ENCODE measurements at places on chromosomes 5 and 9. TPM values are rescaled to one million over a fixed set of nuclear protein-coding genes. Genes with fewer than 3 reads are reported as not detected.

- DNase-seq: no peak
These were observed 81.4 kb downstream of the ZNF608 start for GRCh38 chr5:124665035-124665434.

DNA sequence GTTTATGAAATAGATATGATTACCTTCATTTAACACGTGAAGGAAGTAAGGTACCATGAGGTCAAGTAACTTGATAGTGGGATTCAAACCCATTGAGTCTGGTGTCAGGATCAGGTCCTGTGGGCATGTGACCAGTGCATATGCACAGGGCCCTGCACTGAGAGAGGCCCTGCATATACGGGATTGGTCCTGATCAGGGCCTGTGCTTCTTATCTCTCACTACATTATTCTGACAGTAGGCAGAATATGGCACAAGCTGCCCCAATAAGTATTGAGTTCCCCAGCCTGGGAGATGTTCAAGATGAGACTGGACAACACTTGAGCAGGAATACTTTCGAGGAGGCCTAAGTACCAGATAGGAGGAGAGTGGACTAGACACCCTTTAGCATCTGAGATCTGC is 44.0 kb downstream of the GALNT10 start:
- no peak for DNase-seq

GRCh38 chr5:142844866-142845265 is 74.7 kb downstream of the ARHGAP26 start:
- DNase-seq: no peak

DNA sequence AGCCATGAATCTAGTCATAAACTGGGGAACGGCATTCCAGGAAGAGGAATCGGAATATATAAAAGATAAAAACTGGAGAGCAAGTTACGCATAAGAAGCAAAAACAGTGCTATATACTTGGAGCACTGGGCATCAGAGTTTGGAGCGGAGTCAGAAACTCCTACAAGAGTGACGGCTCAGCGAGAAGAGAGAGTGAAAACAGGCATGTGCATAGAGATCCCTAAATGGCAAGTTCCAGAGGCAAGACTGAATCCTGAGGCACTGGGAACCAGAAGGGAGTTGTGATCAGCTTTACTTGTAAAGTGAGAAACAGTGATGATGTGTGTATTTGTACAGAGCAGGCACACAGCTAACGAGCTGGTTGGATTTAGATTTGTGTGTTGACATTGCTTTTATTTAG is 514.4 kb upstream of the TNC start:
- no peak for DNase-seq

DNA sequence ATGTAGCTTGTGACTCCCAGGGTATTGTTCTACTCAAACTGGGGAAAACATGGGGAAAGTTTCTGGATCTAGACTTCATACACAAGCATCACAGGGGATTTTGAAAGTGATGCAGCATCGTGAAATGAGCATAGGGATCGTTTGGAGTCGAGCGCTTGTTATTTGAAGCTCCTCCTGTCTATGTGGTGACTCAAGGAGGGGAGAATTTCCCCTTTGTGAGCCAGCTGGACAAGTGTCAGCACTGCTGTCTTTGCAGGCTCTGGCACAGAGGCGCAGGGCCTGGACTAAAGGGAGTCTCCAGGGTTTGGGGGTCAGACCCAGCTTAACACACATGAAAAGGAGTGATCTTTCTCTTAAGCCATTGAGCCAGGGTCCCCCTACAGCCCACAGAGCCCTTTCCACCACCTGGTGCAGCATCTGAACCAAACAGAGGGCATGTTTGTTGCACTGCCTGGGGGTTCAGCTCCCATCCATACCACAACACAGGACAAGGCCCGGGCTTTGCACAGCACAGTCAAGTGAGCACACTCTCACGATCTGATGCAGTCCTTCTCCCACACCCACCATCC is 51.0 kb downstream of the IRF1 start:
- peak; percentile 80 for DNase-seq

DNA sequence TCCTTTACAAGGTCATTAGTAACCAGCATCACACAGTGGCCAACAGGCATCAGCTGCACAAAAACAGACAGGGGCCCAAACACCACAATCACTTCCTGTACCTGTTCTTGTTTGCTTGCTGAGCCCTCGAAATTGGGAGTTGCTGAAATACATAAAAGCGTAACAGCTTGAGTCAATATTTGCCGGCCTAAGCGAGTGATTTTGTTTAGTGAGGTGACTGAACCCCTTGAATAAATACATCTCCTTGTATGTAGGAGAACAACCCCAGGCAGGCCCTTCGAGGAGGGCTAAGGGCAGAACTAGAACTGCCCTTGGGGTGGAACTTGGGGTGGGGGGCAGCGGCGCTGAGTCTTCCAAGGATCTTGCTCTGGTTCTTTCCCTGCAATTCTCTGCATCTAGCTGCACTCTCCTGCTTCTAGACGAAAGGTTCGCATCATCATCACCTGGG is 502.5 kb downstream of the RASEF start:
- DNase-seq: no peak

GRCh38 chr9:19967216-19967887 is 178.5 kb upstream of the SLC24A2 start:
- no peak for DNase-seq

DNA sequence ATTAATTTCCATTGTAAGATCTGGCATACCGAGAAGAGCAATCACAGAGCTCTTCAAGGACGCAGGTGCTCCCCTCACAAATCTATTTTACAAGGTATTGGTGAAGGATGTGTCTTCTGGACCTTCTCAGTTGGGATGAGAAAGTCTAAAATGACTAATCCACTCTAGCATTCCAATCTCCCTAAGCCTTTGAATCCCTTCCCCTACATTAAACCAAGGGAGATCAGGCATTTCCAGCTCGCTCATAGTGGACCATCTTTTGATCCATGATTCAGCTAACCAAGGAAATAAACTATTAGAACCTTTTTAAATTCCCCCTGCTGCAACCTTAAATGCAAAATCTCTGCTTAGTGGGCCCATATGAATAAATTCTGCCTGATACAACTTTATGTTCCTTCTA is 95.9 kb upstream of the FBN2 start:
- no peak for DNase-seq

- no peak for DNase-seq
These were observed 68.9 kb downstream of the PTCH1 start for GRCh38 chr9:95447660-95448420.

DNA sequence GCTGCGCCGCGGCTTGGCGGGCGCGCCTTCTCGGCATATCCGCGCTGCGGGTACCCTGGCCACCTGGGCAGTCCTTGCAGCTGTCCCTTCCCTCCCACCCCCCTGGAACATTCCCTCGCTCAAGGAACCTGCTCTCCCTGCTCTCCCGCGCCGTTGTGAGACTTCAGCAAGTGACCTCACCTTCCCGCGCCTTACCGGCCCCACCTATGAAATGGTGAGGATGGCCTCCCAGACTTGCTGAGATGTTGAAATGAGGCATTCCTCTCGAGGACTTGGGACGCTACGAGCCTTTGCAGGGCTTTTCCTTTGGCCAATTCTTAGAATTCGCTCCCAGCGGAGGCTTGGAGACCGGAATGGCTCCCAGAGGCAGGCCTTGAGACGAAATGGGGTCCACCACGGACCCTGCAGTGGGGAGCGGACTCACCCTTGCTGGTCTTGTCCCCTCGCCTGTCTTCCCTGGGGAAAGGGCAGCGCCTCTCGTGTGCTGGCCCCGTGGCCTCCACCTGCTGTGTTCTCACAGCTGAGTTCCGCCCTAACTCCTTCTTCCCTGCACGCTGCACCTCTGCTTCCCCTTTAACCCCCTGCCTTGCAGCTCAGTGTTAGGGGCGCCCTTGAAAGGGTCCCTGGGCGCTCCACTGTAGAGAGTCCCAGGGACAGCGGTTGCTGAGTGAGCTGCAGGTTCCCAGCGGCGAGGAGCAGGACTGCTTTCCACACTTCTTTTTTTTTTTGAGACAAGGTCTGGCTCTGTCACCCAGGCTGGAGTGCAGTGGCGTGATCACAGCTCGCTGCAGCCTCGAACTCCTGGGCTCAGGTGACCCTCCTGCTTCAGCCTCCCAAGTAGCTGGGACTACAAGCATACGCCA is 907 bp downstream of the HMCN2 start:
- no peak for DNase-seq

FOXD4 gene
- total RNA-seq: 0.12 TPM

GPR151 gene
- total RNA-seq: not detected

KCNV2 gene
- total RNA-seq: not detected

C9orf50 gene
- not detected for total RNA-seq

RASGRF2 gene
- total RNA-seq: 6.5 TPM
